ENCODE measurements at places on chromosomes 6 and 20.

DNA sequence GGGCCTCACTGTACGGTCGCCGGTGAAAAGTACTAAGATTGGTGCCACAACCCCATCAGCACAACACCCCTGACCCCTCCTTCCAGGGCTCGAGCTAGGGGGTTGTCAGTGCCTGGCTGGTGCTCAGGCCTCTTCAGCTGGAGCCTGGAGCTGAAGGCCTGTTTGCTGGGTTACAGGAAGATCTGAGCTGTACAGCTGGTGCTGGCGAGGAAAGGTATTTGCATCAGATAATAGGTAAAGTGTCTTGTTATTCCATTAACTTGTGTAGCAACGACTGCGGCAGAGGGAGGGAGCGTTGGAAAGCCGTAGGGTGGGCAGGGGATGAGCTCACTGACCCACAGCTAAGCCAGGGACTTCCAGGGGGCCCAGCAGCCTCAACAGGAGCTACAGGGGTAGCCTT lies 15.8 kb upstream of the SIRPA start:
- no peak for DNase-seq

DNA sequence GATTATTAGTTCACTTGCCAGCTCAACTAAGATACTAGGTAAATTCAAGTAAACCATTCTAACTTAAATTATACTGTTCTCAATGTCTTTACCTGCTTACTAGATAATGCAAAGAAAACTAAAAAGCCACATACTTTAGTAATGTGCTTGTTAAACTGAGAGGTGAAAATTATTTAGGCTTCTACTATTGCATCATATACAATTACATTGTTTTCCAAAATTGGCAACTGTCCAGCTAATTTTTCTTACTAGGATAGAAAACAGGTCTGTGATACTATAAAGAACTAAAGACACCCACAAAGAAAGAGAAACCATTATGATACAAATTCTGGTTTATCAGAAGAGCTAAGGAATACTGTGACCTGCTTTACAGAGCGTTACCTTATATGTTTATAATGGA lies 45.6 kb upstream of the ALDH8A1 start:
- DNase-seq, result no peak

DNA sequence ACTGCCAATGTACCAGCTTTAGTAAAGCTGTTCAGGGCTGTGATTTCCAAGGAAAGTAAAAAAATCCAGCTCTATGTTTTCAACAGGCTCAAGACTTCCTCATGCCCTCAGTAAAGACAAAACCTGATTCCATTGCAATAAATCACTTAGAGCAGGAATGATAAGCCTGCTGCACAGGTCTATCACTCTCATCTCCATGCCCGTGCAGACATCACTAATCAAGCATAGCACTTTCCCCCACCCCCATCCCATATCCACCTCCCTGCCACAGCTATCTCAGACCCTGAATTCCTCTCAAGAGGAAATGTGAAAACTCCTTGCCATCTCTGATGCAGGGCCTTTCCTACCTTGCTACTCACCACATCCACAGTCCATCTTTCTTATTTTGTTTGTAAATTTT lies 554.9 kb downstream of the MAFB start:
- DNase-seq, result no peak

GRCh38 chr20:12847872-12848271 lies 160.9 kb upstream of the SPTLC3 start:
- no peak for DNase-seq

- DNase-seq, result no peak
These were observed 10.5 kb downstream of the BCAS4 start for GRCh38 chr20:50805349-50805684.

DNA sequence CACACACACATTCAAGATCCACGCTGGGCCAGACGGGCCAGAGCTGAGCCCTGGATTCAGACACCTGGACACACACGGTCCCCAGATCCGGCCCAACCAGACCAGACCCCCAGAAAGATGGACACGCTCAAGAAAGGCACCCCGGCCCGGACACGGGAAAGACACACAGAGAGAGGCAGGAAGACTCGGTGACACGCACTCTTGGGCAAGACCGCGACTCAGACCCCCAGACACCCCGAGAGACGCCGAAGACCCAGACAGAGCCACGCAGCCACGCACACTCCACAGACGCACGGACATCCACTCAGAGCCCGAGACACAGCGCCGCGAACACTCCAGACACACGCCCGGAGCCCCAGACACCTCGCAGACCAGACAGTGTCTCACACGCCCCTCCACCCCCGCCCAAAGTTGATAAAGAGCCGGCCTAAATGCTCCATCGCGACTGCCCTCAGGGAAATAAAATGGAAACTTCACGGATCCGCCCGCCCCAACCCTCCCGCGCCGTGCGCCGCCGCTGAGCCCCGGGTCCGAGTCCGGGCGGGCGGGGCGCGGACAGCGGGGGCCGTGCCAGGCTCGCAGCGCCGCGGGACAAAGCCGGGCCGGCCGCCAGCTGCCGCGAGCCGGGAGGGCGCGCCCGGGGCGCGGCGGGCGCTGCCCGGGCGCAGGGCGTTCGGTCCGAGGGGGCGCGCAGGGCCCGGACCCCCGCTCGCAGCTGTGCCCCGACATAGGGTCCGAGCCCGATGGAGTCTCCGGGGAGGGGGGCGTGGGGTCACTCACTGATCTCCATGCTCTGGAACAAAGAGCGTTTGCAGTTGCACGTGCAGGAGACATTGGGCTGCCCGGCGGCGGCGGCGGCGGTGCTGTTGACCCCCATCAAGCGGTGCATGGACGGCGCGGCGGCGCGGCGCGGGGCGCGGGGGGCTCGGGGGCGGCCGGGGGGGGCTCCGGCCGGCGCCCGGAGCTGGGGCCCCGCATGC lies 831 bp downstream of the PMEPA1 start:
- DNase-seq, result no peak

DNA sequence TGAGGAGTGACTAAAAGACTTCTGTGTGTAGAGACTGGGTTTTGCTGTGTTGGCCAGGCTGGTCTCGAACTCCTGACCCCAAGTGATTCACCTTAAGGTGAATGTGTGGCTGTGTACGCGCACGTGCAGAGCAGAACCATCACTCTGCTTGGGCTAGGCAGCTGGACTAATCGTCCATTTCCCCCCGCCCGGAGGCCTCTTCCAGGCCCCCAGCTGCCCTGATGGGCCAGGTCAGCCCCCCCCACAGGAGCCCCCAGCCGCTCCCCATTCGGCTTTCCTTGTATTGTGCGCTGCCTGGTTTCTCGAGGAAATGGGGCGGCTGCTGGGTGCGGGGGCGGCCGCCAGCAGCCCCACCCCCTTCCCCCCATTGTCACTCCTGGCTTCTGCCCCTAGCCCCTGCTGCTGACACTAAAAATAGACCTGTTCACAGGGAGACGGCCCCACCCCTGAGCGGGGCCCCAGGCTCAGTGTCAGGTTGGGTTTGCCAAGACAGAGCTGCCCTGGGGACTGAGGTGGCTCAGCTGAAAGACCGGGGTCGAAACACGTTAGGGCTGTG lies 24.6 kb upstream of the CSNK2A1 start:
- no peak for DNase-seq

GRCh38 chr6:2947445-2947844 lies 23.9 kb downstream of the SERPINB6 start:
- no peak for DNase-seq

DNA sequence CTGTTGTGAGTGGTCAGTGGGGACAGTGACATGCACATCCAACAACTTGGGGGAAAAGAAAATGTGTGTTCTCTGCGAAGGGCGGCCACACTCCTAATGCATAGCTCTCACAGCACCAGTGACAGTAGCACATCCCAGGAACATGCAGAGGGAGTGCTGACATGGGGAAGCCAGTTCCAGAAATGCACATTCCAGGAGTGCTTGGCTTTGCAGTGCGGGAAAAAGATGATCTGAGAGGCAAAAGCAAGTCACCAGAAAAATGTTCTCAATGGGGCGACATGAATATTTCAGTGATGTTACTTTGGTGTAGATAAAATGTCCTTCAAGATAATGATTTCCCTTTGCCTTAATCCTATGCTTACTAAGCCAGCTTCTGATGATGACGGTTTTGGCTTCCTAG lies 42.9 kb upstream of the PDE10A start:
- DNase-seq, result no peak

DNA sequence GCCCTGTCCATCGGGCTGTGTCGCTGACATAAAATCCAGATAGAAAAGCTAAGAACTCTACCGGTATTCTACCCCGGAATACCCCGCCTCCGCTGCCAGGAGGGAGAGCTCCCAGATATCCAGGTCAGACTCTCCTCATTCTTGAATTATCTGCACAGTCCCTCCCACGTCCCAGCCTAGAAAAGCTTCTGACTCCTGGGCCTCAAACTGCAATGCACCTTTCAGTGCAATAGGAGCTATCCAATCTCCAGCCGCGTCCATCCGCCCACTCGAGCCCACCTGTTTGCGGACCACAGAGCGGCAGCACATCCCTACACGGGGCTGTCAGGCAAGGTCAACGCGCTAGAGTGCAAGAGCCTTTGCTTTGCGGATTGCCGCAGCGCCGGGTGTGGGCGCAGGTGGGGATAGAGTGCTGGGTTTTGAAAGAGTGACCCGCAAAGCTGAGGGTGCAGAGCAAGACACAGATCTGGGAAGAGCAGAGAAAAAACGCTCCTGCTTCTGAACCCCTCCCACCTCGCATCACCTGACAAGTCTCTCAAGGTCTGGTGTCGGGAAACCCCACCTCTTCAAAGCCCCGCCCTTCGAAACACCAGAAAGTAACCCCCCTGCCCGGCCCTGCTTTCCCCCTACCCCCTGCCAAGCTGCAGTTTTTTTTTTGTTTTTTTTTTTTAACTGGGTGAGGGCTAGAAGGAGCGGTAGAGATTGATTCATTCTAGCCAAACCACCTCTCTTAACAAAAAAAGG lies 1.3 kb downstream of the TAPBP start:
- DNase-seq, result peak; percentile 77

DNA sequence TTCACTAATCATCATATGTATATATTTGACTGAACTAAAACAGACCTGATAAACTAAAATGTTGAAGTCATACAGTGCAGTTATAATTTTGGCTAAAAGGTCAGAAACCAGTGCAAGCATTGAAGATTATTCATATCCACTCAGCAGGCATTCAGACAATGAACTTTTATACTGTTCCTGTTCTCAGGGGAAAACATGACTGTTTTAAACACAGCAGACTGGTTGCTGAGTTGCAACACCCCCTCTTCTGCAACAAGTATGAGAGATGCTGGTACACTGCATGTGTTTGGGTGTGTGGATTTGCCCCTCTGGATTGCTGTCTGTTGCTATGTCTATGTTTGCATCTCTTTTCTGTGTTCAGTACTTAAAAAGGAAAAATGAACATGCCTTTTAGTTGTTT lies 206.8 kb downstream of the EYA4 start:
- DNase-seq, result no peak

DNA sequence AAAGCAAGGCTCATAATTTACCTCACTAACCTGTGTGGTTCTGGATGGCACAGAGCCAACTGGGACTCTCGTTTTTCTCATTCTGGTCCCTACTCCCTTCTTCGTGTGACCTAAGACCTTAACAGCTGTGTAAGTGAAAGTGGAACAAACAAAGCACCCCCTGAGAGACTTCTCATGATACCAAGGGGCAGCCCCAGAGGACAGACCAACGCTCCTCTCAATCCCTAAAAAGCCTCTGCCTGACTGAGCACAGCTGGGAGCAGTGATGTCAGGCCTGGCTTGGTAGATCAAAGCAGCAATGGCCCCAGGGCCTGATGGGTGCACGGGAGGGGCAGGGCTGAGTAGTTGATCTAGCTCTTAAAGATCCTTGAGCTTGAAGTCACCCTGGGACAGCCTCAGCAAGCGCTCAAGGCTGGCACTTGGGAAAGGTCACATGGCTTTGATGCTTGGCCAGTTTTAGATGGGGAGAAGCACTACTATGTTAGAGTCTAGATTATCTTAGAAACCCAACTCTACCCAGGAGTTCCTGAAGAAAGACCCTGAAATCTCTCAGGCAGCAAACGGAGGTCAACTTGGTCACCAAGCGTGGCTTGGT lies 16.2 kb upstream of the TGM2 start:
- no peak for DNase-seq

GRCh38 chr6:127997496-127998164 lies 96.8 kb upstream of the THEMIS start:
- DNase-seq, result no peak

- no peak for DNase-seq
These were observed 82.7 kb upstream of the FABP7 start for GRCh38 chr6:122696853-122697252.

- no peak for DNase-seq
These were observed 122.1 kb downstream of the LRRC1 start for GRCh38 chr6:53916804-53917463.

- no peak for DNase-seq
These were observed 32.0 kb downstream of the KIF16B start for GRCh38 chr20:16541226-16541625.

All from activated CD8-positive, alpha-beta memory T cell treated with anti-CD3 and anti-CD28 coated beads for 4 hours (primary cell).